ENCODE measurements at places on chromosomes 7 and 10.

DNA sequence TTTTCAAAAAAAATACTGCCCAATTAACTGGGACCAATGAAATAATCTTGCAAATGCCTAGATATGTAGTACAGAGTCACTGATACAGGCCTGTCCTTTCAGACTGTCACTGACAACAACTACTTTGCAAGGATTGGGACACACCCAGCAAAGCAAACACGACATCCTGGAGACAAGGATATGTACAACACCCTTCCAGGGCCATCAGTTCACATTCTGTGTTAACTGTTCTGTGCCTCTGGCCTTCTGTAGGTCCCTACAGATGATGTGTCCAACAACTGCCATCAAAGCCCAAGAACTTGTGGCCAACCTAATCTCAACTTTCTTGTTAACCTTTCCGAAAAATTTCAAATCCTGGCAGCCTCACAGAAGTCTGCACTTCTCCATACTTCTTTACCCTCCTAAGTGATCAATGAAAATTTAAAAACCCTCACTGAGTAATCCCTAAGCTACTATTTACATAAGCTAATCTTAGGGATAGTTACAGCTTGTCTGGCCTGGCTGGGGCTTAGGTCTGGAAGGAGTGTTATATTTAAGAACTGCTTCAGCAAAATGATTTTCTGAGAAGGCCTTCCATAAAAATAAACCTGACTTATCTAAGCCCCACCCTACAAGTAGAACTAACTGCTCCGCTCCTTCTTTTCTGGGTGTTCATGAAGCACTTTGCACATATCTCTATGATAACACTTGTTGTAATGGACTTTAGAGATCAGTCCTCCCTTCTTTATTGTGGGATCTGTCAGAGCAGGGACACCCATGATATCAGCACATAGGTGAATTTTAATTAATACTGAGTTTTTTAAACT lies 21.0 kb downstream of the COBL start:
- DNase-seq = no peak

GRCh38 chr7:24707988-24708615 lies 49.2 kb downstream of the GSDME start:
- no peak for DNase-seq

DNA sequence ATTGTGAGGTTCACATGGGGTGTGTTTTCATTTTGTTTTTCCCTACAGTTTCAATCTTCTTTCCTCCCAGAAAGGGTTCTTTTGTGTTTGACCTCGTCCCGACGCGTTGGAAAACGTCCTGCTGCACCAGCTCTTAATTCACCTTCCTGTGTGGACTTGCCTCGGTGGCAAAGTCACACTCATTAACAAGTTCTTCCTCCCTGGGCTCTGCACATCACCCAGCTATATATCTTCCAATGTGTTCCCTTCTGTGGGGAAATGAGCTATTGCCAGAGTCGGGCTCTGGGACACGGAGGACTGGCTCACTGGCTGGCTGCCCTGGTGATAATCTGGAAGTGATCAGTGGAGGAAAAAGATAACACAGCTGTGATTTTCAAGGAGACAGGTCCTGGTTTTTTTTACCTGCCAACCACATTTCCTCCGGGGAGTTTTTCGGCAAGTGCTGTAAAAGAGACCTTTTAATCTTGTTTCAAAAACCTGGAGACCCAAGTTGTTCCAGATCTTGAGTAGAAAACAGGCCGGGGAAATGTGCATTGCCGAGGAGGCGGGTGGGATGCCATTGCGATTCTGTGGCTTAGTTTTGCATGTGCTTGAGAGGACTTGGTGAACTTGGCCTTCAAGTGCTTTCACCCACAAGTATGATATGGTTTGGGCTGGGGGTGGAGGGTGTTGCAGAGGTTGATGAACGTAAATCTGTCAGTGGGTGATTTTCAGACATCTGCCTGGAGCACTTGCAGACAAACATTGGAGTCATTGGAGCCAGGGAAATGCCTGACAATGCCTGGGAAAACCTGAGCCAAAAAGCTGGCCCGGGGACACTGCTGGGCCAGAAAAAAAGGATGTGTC lies 96.5 kb upstream of the CREB5 start:
- DNase-seq = no peak

DNA sequence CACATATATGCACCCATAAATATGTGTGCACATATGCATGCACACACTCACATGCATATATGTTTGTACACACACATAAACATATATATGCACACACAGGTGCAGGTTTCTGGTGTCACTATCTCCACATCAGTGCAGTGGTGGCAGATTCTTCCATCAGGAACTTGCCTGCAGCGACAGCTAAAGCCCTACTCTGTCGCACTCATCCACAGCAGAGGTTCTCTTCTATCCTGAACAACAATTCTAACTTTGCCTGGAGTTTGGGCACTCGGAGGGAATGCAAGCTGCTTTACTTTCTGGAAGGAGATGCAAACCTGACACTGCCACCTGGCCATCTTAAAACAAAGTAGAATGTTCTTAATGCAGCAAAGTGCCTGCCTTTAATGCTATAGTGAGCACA lies 745.8 kb downstream of the GRID1 start:
- no peak for DNase-seq

DNA sequence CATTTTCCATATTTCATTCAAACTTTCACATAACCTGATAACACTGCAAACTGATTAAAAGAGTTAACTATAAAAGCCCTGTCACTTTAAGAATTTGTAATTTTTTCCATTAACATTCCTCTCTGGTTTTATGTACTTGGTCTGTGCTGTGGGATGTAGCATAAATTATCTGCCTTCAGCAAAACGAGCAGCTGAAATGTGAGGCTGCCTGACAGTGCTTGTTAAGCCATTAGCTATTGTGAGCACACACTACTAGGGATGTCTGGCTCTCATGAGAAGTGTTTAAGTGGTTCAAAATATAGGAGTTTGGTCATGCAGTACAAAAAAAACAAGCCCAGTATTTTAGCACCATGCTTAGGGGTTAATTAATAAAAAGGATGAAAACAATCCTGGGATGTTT lies 63.0 kb downstream of the HOXA1 start:
- DNase-seq = no peak

DNA sequence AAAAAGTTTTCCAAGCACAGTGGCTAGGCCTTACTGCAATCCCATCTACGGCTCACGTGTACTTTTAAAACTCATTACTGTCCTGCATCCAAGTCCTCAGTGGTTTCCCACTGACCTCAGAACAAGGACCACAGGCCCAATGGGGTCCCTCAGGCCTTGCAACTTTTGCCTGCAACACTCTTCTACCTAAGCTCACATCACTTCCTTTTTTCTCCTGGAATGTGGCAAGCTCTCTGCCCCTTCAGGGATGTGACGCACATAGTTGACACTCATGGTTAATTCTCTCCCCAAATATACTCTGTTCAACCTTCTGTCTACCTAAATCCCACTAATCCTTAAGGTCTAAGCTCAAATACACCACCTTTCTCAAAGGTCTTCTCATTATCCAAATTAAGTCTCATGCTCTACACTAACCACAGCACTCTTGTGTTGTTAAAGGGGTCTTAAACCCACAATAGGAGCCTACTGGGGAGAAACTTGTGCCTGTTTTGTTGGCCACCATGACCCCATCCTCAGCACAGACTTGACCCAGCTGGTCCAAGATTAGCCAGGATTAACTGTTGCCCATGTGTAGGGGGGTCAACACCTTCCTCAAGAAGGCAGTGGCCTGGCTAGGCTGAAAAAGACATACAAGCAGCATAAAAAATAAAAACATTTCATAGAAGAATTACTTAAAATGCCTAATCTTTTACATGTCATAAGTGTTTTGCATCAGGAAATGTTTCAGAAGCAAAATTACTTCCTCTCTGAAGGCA lies 15.2 kb downstream of the HNRNPF start:
- DNase-seq = no peak
